ENCODE measurements at places on chromosomes 5 and 9.

GRCh38 chr9:95756986-95757385 is 118.5 kb upstream of the ERCC6L2 start:
- DNase-seq = no peak

- no peak for DNase-seq
These were observed 52.1 kb upstream of the DAB2 start for GRCh38 chr5:39476843-39477220.

DNA sequence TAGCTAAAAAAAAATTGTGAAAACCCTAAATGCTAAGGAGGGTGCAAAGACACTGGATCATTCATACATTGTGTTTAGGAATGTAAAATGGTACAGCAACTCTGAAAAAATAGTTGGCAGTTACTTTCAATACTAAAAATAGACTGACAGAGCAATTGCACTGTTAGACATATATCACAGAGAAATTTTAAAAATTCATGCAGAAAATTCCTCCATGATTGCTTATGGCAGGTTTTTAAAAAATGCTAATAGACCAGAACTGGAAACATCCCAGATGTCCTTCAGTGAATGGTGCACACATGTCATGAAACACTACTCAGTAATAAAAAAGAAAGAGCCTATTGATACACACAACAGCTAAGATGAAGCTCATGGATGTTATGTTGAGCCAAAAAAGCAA is 349.8 kb upstream of the DAB2 start:
- DNase-seq = no peak

- no peak for DNase-seq
These were observed 499.0 kb downstream of the SEMA5A start for GRCh38 chr5:9046756-9047481.

DNA sequence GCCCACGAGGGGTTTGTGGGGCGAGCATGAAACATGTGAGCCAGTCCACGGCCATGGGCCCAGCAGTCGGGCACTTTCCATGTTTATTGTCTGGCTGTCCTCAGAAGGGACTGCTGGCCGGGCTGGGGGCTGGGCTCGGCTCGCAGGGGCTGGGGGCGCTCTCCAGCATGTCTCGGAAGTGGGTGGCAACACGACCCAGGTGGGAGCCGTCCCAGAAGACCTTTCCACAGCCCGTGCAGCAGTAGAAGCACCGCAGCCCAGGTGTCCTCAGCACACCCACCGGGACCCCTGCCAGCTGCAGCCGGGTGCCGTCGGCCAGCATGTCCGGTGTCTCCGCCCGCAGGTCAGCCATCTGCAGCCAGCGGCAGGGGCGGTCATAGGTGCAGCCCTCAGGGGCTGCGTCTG is 4.8 kb upstream of the NRARP start:
- no peak for DNase-seq

- DNase-seq = no peak
These were observed 37.4 kb downstream of the ARHGEF37 start for GRCh38 chr5:149618581-149619248.

- no peak for DNase-seq
These were observed 8.6 kb upstream of the ANKRD33B start for GRCh38 chr5:10555277-10555684.

DNA sequence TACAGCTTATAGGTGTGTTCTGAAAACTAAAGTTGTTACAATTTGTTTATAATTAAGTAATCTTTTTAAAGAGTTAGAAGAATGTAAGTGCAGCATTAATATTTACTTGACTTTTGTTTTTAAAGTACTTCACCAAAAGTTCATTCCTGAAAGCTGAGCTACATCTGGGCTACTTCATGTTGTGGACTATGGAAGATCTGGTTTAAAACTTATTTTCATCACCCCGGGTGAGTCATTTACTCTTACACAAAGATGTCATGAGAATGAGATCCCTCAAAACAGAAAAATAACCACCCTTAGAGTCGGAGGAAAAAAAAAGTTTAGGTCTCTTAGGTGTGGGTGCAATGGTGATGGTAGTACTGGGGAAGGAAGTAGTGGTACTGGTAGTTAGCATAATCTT is 5.1 kb downstream of the POU5F2 start:
- DNase-seq = no peak

DNA sequence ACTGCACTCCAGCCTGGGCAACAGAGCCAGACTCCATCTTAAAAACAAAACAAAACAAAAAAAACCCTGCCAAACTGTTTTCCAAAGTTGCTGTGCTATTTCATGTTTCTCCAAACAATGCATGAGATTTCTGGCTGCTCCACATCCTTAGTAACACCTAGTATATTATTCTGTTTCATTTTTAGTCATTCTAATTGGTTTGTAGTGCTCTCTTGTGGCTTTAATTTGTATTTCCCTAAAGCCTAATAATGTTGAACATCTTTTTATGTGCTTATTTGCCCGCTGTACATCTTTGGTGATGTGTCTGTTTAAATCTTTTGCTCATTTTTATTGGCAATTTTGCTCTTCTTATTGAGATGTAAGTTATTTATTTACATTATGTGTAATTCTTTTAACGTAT is 18.4 kb upstream of the TTC1 start:
- no peak for DNase-seq

DNA sequence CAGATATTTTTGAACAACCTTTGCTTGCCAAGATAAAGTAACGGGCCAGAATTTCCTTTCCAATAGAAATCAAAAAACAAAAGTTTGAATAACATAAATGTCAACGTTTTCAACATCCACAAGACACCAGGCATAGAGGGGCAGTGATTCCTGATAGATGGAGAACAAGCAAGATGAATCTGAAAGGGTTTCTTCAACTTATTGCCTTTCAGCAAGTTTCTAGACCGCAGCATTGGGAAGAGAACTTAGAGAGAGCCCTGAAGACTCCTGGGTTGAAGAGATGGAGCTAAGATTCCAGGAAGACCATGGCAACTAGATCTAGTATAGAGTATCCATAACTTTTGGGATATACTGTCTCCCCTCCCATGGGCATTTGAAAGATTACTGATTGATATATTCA is 751.4 kb upstream of the CTNND2 start:
- DNase-seq = no peak

- DNase-seq = no peak
These were observed 13.6 kb downstream of the EXOC3 start for GRCh38 chr5:456351-457194.

GRCh38 chr9:18485714-18486113 is 11.8 kb downstream of the ADAMTSL1 start:
- no peak for DNase-seq

GRCh38 chr5:66041627-66042026 is 102.5 kb upstream of the SREK1 start:
- DNase-seq = no peak

DNA sequence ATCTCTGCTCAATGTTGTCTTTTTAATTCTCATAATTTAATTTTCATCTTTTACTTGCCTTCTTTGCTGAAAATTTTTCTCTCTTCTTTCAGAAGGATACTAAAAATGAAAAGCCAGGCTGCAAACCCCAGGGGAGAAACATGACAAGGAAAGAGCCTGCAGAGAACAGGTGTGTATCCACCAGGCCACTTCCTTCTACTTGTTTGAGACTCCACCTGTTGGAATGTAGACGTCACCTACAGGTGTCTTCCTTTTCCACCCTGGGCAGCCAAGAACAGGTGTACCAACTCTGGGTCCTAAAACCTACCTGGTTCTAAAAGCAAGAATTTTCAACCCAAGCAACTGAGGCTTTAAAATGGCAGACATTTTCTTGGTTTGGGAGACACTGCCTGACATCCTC is 166.8 kb downstream of the ATP10B start:
- no peak for DNase-seq

DNA sequence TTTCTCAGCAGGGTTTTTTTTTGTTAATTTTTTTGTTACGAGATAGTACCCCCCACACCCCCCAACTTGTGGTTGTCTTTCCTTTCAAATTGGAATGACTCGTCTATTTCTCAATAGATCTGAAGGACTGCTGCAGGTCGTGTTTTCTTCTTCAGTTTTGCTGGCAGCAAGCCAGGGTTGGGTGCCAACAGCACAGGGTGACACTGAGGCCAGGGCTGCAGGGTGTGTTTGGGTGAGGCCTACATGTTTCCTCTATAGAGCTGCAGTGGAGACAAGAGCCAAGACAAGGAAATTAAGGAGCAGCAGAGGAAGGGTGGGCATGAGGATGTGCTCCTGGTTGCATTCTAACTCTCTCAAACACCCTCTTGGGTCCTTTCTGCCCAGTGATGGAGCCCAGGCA is 52.2 kb downstream of the NXNL2 start:
- no peak for DNase-seq

- no peak for DNase-seq
These were observed 5.3 kb upstream of the LHFPL2 start for GRCh38 chr5:78653681-78654366.

GRCh38 chr9:99182356-99182755 is 39.4 kb downstream of the ALG2 start:
- DNase-seq = no peak

- DNase-seq = no peak
These were observed 239.3 kb upstream of the GRIN3A start for GRCh38 chr9:101977614-101978210.

DNA sequence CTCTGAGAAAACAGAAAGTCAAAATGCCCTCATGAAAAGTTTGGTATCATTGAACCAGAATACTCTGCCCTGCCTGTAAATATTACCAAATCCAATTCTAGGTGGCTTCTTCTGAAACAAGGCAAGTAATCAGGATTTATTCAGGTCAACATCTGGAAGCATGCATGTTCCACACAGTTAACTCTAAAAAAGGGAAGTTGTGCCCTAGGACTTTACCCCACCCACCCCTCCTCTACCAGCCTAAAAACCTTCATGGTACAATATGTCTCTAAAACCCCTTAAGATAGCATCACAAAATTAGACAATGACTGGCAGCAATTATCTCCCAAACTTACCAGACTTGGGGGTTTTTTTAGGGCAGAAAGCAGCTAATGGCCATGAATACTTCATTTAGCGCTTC is 414.8 kb upstream of the SLC30A5 start:
- no peak for DNase-seq

- no peak for DNase-seq
These were observed 161.5 kb downstream of the GABRB2 start for GRCh38 chr5:161385027-161385426.

DNA sequence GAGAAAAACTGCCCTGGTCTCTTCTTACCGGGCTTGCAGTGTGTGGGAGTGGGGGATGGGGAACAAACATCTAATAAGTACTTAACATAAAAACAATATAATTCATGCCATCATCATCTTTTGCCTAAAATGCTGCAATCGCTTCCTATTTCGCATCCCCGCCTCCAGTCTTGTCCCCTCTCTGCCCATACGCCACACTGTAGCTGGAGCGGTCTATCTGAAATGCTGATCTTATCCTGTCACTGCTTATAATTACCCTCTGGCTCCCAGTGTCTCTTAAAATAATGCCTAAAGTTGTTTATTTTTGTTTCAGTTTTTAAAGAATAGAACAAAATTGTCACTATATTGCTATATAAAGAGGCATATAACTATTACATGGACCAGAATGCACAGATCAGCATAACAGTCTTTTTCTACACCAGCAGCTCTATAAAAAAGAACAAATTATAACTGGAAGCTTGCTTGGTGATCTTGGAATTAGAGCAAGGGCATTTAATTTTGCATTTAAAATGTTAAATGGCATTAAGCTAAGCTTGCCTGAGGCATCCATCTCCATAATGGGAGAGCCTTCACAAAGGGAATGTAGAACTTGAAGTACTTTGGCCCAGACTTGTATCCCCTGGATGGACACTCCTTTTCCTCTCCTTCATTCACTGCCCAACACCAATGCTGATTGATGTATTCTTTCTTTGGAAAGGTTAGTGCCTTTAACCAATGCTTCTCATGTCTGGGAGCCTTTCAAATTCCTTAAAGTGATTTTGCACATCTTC is 12.2 kb downstream of the NTRK2 start:
- no peak for DNase-seq

GRCh38 chr5:10524376-10525123 is 39.3 kb upstream of the ANKRD33B start:
- no peak for DNase-seq

- no peak for DNase-seq
These were observed 11.0 kb upstream of the MTMR12 start for GRCh38 chr5:32323741-32324140.

DNA sequence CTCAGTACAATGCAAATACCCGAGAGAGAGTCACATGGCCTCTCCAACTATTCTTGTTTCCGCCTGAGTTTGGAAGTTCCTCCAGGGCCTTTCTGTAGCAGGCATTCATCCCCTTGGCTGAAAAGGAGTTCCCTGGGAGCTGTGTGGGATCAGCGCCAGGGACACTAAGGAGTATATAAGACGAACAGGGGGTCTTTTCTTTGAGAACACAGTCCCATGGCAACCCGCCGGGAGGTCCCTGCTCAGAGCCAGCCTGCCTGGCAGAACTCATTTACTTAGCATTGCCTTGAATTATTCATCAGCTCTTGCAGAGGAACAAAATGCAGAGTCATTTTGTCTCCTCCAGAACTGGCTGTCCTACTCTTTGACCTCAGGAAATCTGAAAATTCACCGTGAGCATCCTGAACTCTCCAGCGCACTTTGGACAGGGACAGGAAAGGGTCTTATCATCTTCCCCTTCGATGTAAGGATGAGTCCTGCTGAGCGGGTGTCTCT is 120.4 kb upstream of the OSMR start:
- no peak for DNase-seq

DNA sequence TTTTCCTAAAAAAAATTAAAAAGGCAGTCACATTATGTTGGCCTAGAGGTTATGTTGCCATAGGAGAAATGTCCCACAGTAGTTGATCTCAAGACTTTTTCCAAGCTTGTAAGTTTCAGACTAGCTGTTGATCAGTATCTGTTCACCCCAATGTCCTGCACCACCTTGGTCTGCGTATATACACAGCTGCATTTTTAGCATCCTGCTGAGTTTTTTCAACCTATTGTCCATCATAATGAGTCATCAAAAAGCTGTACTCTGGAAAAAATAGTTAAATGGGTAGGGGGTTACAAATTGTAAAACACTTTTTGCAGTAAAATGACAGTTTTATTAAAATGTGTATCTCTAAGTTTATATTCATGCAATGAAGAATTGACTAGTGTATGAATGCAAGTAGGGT is 53.2 kb upstream of the TMEM171 start:
- no peak for DNase-seq

- DNase-seq = no peak
These were observed 186.9 kb downstream of the GADD45G start for GRCh38 chr9:89791754-89792153.

DNA sequence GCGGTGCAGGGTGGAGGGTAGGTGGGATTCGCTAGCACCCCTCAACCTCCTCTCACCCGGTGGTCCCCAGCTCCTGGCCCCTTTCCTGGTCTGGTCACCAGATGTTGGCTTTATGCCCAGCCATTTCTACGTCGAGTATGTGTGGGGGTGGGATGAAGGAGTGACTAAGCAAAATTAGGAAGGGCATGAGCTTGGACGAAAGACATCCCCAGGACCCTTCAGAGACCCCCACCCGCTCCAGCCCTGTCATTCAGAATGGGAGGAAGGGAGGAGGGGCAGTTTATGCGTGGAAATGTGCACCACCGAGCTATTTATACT is 742 bp downstream of the BHMT2 start:
- DNase-seq = no peak

DNA sequence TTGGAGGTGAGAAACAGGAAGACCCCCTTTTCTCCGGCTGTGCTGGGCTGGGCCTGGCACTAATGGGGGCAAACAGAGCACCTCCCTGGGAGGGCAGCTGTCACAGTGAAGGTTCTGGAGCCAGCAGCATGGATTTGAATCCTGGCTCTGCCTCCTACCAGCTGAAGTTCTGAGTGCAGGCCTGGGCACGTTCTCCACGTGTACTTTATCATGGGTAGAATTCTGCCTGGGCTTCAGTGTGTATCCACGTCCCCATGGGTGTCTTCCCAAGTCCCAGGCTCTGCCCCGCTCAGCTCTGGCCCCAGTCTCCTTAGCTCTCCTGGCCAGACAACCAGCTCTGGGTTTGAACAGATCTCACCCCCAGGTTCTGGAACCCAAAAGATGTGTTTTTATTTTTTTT is 223.2 kb downstream of the PBX3 start:
- no peak for DNase-seq

All from stimulated activated CD8-positive, alpha-beta memory T cell treated with anti-CD3 and anti-CD28 coated beads, Interleukin-4, amount 100 ng/mL, for 24 hours (primary cell).